ENCODE measurements at places on chromosomes 4 and X.

GRCh38 chrX:138845786-138846185 lies 134.3 kb upstream of the FGF13 start:
- no peak for DNase-seq

DNA sequence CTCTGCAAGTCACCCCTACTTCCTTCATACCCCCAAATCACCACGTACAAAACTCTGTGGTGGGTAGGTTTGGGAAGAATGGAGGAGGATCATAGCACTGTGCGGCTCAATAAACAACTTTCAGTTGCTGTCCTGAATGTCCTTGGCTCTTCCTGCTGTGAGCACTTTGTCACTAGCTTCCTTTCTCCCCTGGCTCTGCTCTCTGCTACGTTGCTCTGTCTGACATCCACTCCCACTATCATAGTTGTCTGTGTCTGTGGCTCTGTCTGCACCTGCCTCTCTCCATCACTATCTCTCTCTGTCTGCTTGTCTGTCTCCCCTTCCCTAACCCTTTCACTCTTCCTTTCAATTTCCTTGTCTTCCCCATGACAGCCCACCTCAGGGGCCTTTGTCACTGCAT lies 21.2 kb upstream of the SMPX start:
- no peak for DNase-seq

DNA sequence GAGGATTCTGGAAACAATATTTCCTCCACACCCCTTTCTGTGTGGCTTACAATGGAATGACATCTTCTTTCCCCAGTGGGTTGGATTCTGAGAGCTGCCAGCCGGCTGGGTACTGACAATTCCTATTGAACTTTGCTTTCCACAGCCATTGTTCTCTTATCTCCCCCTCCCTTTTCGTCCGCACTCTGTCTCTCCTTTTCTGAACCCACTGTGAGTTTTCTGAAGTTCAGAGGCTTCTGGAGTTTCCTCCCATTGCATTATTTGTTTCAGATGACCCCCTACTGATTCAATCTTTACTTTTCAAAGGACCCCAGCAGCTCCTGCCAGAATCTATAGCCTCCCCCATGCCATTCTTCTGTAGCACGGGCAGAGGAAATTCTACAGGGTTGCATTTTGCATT lies 10.4 kb downstream of the SMPX start:
- no peak for DNase-seq

DNA sequence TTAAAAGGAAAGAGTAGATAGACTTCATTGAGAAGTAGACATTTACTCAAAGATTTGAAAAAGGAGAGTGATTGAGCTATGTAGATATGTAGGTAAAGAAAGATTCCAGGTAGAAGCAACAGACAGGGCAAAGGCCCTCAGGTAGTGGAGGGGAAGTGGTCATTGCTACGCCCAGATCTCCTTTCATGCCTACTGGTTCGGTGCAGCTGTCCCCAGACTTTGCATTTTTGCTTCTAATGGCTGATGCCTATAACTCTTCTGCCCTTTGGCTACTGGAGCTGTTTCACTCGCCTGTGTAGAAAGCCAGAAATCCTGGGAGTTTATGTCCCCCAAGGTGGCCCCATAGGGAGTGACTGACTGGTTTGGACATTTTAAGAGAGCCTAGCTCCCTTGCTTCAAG lies 16.9 kb upstream of the ARMCX2 start:
- no peak for DNase-seq

Data from central memory CD4-positive, alpha-beta T cell (primary cell).